ENCODE measurements at places on chromosomes 6 and 20. TPM values are rescaled to one million over a fixed set of nuclear protein-coding genes. Genes with fewer than 3 reads are reported as not detected.

The MCM8 gene
- total RNA-seq: 22.5 TPM

The TDP2 gene
- 64.5 TPM for total RNA-seq

The RTN4IP1 gene
- total RNA-seq: 17.5 TPM

The BLCAP gene
- total RNA-seq: 63.5 TPM

The GGTLC1 gene
- not detected for total RNA-seq

The MEP1A gene
- total RNA-seq: not detected

The SLC52A3 gene
- 3.6 TPM for total RNA-seq

The PROKR2 gene
- 2.1 TPM for total RNA-seq

The CARMIL1 gene
- total RNA-seq: 38.2 TPM

The EPHA7 gene
- 7.3 TPM for total RNA-seq

The ZNF334 gene
- total RNA-seq: 15.2 TPM

The RBPJL gene
- total RNA-seq: 1.4 TPM

The C6orf47 gene
- 15.0 TPM for total RNA-seq

The GSTA2 gene
- not detected for total RNA-seq

The ENPP4 gene
- total RNA-seq: 4.4 TPM

The WASF1 gene
- 25.3 TPM for total RNA-seq

The CD40 gene
- 9.9 TPM for total RNA-seq

The SMOC2 gene
- 6.5 TPM for total RNA-seq

The SLC22A2 gene
- total RNA-seq: 0.35 TPM
